ENCODE measurements at places on chromosomes 12 and 14.

- no peak for DNase-seq
Observed at GRCh38 chr12:68557011-68557730, 53.5 kb upstream of the RAP1B start.

- DNase-seq = no peak
Observed at GRCh38 chr12:15088105-15088504, 115.3 kb downstream of the PDE6H start.

- no peak for DNase-seq
Observed at GRCh38 chr14:104598039-104598909, 6.3 kb downstream of the TMEM179 start.

GRCh38 chr12:85955127-85955526 lies 81.0 kb downstream of the NTS start:
- DNase-seq = no peak

GRCh38 chr14:45308745-45309397 lies 55.9 kb upstream of the MIS18BP1 start:
- no peak for DNase-seq

DNA sequence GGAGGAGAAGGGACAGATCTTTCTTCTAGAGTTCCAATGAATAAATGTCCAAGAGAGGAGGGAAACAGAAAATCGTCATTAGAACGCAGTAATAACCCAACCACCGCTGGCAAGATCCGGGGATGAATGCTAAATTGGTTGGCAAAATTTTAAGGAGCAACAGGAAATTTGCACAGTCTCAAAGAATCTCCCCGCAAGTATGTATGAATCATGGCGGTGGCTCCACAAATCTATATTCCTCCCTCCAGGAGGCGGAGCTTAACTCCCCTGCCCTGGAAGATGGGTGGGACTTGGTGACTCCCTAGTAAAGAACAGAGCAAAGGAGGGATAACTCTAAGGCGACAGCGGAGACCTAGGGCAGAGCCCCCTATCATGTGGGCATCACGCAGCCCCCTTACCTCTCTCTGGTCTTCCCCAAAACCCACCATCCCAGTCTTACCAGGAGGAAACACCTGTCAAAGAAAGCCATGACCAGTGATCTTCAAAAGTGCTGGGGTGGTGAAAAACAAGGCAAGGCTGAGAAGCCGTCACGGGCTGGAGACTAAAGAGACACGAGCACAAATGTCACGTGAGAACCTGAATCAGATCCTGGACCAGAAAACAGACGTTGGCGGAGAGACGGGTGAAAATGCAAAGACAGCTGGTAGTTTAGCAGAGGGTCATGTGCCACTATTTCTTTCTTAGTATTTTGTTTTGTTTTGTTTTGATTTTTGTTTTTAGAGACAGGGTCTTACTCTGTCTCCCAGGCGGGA lies 125.8 kb downstream of the NCOR2 start:
- no peak for DNase-seq

GRCh38 chr12:52274521-52275120 lies at the start of gene KRT86:
Gene KRT86, plus strand, starts transcription at chr12:52274645. Its CDS starts 27,272 bp downstream, at chr12:52301917.
- no peak for DNase-seq

DNA sequence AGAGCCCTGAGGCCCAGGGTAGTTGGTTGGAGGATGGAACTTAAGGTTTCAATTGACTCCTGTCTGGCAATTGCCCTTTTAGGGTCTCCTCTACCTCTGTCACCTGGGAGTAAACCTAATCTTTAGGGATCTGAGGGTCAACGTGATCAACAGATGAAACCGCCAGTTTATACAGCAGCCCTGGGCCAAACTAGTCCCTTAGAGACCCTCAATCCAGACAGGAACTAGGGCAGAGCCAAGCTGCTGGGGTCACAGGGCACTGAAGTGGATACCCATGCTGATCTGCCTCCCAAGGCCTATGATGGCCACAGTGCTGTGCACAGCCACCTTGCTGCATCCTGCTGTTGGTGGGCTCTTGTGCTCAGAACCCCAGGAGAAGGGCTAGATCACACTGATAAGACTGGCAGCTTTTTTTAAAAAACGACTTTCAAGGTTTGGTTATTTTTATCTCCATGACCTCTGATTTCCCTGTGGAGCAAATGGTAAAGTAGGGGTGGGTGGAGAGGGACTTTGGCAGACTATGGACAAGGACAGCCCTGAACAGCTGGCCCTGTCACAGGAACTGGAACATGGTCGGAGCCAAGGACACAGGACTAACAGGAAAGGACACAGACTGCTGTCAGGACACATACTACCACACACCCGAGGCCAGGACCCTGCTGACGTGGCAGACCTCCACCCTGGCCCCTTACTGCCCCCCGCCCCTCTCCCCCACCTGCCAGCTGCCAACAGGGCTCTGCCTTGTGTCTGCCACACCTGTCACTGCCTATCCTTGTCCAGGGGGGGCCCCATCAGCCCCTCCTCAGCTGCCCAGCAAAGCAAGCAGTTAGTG lies 474 bp downstream of the FITM1 start:
- DNase-seq = no peak

- DNase-seq = no peak
Observed at GRCh38 chr12:65602610-65603295, 221.5 kb upstream of the HMGA2 start.

DNA sequence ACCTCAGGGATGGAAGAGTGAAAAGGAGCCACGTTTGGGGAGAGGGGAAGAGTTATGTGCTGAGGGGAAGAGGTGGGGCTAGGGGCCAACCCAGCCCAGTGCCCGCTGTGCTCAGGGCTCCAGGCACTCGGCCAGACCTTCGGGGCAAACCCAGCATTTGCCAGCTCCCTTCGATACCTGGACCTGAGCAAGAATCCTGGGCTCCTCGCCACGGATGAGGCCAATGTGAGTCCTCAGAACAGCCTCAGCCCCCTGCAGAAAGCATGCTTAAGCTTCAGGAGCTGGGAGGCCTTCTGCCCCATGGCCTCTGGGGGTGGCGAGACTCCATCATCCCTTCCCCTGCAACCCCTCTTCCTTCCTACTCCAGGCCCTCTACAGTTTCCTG lies 5.0 kb downstream of the CARMIL3 start:
- DNase-seq = no peak

DNA sequence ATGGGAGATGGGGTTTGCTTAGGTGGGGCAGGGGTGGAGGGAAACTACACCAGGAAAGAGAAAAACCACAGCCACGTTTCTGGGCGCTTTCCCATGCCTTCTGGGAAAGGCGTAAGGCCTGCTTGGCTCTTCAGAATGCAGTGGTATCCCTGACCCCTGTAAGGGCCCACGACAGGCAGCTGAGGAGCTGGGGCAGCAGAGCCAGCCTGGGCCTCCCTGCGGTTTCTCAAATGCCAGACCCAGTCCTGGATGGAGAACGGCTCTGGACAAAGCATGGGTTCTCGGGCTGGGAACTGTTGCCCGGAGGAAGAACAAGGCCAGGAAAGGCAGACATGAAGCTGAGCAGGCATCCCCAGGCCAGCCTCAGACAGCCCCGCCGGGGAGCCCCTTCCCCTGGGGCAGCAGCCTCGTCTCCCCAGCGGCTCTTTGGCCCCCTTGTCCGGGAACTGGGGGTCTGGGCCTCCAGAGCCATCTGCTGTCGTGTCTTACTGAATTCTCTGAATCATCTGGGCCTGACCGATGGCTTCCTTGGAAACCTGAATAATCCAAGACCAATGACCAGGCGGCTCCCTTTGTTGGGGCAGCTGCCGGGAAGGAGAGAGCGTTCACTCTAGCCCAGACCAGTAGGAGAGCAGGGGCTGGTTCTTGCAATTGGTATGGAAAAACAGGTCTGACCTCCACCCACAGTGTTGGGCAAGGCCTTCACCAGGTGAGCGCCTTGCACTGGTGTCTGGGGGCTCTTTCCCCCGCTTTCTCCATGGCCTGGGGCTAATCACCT lies 64.0 kb upstream of the RIN3 start:
- no peak for DNase-seq

DNA sequence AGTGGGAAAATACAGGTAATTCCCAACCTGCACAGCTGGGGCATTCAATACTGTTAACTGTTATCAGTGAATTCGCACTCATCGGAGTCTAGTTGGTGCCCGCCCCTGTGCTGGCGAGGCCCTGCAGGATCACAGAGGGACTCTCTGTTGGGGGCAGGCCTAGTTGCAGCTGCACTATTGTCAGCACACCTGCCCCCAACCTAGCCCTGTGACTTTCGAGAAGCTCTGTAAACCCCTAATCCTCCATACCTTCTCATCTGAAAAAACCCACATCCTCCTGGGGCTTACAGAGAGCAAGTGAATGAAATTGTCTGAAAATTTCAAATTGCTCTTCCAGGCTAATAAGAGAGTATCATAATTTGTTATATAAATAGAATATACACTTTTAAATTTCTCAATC lies 132.2 kb upstream of the NUDT4 start:
- no peak for DNase-seq

DNA sequence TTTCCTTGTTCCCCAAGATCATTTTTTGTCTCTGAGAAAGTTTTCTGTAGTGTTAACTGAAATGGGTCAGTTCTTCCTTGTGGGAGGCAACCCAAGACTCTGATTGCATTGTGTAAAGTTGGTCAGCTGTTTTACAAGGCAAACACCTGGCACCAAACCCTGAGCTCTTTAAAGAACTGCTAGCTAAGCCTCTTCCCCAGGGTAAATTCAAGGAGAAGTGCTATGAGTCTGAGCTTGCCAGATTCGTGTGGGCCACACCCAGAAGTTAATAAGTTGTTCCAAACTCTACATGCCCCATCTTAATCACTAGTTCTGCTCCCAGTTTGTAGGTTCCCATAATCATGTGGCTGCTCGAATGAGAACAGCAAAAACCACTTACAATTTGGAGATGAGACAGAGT lies 214.5 kb downstream of the BTG1 start:
- no peak for DNase-seq

DNA sequence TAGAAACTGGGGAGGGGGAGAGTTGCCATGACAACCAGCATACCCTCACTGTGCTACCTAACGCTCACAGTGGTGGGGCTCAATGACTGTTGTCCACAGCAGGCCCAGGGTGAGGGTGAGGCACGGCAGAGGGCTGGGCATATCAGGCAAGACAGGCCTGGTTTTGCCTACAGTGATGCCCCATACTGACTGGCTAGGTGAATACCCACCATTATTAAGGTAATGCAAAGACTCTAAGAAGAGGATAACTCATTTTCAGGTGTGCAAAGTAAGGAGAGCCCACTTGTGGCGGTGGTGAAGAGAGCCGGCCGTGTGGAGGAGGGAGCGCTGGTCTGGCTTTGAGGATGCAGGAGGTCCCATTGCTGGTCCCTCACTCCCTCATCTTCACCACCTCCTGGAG lies 422.3 kb downstream of the FUT8 start:
- no peak for DNase-seq

GRCh38 chr14:71115821-71116567 lies 208.7 kb downstream of the PCNX1 start:
- no peak for DNase-seq

DNA sequence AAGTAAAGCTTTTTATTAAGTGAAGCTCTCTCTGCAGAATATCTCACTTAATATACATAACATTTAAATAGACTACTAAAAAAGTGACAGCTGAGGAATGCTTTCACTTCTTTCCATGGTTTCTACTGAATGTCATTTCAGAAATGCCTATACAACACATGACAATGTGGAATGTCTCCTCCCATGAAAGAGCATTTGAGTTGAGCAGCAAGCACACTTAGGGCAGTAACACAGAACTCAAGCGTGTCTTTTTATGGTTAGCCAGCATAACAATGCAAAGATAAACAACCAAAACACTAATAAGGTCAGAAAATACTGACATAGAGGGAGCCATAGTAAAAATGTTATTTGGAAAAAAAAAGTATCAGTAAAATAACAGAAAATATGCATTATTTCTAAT lies 9.4 kb downstream of the PPP1R12A start:
- no peak for DNase-seq

GRCh38 chr12:22238211-22238610 lies 96.3 kb downstream of the ST8SIA1 start:
- DNase-seq = no peak

DNA sequence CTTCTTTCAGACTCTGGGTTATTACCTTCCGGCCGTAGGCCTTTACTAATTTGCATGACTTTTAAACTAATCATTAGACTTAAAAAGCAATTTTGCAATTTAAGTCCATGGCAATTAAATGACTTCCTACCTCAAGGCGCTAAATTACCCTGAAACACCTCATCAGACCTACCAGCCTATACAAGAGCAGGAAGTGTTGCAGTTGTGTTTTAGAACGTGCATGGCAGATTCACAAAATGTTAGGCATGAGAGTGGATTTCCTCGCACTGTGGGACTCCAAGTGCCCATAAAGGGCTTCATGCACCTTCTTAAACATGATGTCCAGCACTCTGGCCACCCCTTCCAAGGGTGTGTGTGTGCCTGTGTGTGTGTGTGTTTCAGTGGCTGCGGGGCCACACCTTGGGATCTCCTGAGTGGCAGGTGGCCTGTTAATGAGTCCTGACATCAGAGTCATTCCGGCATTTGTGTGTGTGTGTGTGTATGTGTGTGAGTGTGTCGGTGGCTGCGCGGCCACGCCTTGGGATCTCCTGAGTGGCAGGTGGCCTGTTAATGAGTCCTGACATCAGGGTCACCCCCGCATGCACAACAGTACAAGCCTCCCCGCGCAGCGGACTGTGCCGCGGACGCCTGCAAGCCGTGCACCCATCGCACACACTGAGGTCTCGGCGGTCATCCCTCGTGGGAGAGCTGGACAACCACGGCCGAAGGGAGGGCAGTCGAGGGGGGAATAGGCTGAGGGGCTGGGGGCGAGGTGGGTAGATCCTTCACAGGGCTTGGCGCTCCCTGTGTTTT lies 900 bp downstream of the C2CD5 start:
- DNase-seq = peak; percentile 4

Measured in activated CD8-positive, alpha-beta memory T cell treated with anti-CD3 and anti-CD28 coated beads for 4 hours (primary cell).